ENCODE measurements at places on chromosomes 3 and 15. TPM values are rescaled to one million over a fixed set of nuclear protein-coding genes. Genes with fewer than 3 reads are reported as not detected.

DNA sequence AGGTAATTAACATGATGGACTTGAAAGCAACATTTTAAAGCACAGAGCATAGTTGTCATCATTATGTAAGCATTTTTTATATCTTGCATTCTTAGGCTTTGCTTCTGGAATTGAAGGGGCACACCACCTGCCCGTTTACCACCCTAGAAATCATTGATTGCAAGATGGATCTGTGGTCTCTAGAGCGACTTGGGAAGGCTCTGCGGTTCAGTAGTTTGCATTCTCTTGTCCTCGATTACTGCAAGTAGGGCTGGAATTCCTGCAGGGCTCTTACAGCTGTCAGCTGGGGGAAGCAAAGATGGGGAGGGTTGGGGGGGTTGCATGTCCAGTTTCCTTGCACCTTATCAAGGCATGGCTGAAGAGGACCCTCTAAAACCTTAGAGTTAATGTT is 56.7 kb upstream of the RNF7 start:
- H3K27me3 ChIP-seq, result no peaks in the 10 kb centered on the region
- no peak for DNase-seq
- no peak overlapping the region for H3K4me3 ChIP-seq
- no peaks in the 10 kb centered on the region for H3K36me3 ChIP-seq
- peaks cover 8% of the 10 kb centered on the region for H3K4me1 ChIP-seq

DNA sequence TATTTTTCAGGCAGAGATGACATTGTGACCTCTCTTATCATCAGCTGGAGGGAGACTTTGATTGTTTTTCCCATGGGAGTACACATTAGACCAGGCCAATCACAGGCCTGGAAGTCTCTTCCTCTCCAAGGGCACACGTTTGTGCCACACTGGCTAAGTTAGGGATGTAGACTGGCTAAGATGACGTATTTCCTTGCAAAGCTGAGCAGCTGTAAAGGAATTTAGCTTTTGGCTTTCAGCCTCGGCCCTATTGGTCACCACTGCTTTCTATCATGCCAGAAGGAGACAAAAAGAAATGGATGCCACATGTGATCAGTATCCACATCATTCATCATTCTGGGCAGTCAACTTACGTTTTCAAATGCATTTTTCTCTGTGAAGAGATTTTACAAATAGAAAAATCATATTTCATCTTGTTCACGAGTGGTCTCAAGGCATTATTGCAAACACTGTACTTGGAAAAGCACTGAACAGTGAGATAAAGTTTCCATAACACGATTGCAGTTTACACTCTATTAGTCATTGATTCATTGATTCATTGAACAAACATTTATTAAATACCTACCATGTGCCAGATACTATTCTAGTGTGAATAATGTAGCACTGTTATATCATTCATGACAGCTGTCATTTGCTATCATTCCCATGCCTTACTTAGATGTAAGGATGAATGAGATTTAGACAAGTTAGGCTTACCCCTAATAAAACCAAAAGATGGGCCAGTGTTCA is 27.0 kb upstream of the RNF7 start:
- no peaks in the 10 kb centered on the region for H3K36me3 ChIP-seq
- DNase-seq, result no peak
- no peak overlapping the region for H3K4me3 ChIP-seq
- H3K27me3 ChIP-seq, result no peaks in the 10 kb centered on the region
- H3K27ac ChIP-seq, result no peak overlapping the region

DNA sequence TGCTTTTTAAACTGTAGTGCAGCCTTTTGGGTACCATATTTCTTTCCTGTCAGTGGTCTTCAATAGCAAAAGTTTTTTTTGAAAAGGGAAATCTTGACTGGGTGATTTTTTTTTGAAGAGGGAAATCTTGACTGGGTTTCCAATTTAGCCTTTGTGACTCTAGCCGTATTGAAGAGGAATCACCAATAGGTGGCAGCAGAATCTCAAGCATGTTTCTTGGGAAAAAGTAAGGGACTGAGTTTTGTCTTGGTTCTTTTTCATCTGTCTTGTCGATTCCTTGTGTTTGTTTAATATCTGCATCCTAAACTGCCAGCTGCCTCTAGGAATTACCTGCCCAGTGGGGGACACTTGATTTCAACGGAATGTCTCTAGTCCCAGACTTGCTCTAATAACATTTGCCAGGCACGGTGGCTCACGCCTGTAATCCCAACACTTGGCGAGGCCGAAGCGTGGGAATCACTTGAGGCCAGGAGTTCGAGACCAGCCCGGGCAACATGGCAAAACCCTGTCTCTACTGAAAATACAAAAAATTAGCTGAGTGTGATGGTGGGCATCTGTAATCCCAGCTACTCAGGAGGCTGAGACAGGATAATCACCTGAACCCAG is 89.2 kb downstream of the RBPMS2 start:
- H3K36me3 ChIP-seq, result peaks cover 11% of the 10 kb centered on the region
- peaks cover 6% of the 10 kb centered on the region for H3K4me1 ChIP-seq
- no peak overlapping the region for H3K27ac ChIP-seq
- no peaks in the 10 kb centered on the region for H3K27me3 ChIP-seq
- peak; percentile 24 for DNase-seq

- H3K36me3 ChIP-seq, result peaks cover 7% of the 10 kb centered on the region
- H3K4me3 ChIP-seq, result no peak overlapping the region
- DNase-seq, result no peak
- no peaks in the 10 kb centered on the region for H3K4me1 ChIP-seq
- no peak overlapping the region for H3K27ac ChIP-seq
- no peaks in the 10 kb centered on the region for H3K27me3 ChIP-seq
Measured at GRCh38 chr3:125324341-125324740, 50.8 kb downstream of the ZNF148 start.

Gene UBP1
- total RNA-seq, result 90.9 TPM

Gene ERC2
- total RNA-seq, result 12.2 TPM
